CD4-positive, alpha-beta T cell treated with Interleukin-17A for 4 hours (primary cell): ENCODE measurements at places on chromosomes 6 and 20.

- no peak for DNase-seq
Measured at GRCh38 chr6:80463197-80463596, 356.7 kb downstream of the BCKDHB start.

DNA sequence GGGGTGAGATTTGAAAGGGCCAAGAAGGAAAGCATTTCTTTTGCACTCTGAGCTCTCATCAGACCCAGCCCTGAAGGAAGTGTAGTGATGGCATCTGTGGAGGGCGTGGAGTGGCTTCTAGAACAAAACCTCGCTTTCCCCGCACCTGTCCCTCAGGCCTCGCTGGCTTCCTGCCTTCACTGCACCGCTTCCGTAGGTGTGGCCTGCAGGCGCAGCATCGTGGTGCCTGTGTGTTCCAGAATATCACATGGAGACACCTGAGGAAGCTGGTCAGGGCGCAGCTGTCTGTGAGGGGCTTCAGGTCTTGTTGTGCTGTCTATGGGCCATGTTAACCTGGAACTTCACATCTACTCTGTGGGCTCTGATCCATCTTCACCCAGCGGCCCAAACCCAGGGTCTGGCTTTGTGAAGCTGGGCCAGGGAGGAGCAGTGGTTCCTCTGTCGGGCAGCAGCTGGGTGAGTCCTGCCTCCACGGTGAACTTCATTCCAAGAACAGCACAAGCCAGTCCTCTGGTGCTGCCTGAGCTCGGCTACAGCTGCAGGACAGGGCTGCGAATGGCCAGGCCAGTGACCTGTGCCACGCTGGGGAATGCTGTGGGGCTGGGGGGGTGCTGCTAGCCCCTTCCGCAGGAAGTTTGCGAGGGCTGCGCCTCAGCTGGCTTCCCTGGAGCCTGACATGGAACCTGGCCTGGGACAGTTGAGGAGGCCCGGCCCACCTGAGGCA lies 40.9 kb downstream of the DSTN start:
- DNase-seq, result peak; percentile 79

- no peak for DNase-seq
Measured at GRCh38 chr20:1906361-1907051, 11.3 kb downstream of the SIRPA start.

DNA sequence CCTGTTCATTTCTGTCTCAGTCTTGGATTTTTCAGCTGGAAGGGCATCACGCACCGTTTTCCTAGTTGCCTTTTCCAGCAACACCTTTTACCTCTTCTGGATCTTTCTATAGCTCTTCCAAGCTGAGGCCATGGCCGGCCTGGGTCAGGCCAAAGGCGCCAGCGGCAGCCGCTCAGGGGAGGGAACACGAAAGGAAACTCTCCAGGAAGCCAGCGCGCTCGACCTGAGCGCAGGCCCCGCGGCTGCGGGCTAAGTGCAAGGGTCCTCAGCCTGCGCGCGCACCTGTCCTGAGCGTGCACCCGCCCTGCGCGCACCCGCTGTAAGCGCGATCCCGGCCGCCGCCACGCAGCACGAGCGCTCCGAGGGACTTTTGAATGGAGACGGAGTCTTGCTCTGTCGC lies 43.8 kb upstream of the TMEM181 start:
- DNase-seq, result no peak

- DNase-seq, result no peak
Measured at GRCh38 chr6:34143196-34143883, 2.5 kb downstream of the GRM4 start.

- peak; percentile 37 for DNase-seq
Measured at GRCh38 chr6:154606457-154606856, 96.0 kb upstream of the CNKSR3 start.

DNA sequence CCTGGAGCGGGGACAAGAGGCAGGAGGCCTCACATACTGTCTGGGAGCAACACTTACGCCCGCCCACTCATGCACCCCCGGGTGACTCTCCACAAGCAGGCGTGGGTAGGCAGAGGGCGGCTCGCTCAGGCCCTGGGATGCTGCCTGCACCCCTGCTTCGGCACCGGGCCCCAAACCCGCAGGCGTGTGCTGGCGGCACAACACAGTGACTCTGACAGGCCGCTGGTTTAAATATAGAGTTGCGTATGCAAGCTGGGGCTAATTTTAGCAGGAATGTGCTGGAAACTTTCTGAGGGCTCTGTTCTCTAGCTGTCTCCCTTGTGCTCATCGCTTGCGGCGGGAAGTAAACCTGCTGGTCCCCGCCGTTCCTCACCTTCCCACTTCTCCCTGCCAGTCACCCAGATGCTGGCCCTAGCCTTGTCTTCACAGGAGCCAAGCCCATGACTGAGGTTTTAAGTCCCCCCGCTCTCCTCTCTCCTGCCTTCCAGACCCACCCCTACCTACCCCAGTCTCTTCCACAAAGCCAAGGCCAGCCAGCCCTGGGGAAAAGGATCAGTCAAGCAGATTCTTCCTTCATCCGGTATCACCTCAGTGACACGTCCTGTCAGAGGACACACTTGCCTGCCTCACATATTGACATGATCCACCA lies 94.5 kb upstream of the FOXP4 start:
- no peak for DNase-seq

DNA sequence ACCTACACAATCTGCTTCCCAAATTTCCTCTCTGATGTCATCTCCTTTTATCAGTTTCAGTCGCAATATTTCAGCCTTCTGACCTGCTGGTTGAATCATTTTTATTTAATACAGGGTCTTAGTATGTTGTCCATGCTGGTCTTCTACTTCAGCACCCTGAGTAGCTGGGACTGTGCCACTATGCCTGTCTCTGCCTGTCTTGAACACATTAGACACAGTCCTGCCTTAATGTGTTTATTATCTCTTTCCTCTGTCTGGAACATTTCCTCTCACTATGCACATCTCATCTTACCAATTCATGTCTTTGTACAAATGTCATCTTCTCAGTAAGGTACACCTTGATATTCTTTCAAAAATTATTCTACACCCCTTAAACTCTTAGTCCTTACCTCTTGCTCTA lies 106.5 kb downstream of the THEMIS start:
- peak; percentile 40 for DNase-seq

GRCh38 chr20:17838921-17839320 lies 129.7 kb downstream of the SNX5 start:
- DNase-seq, result no peak

GRCh38 chr6:34549026-34549803 lies 6.9 kb downstream of the SPDEF start:
- DNase-seq, result no peak

DNA sequence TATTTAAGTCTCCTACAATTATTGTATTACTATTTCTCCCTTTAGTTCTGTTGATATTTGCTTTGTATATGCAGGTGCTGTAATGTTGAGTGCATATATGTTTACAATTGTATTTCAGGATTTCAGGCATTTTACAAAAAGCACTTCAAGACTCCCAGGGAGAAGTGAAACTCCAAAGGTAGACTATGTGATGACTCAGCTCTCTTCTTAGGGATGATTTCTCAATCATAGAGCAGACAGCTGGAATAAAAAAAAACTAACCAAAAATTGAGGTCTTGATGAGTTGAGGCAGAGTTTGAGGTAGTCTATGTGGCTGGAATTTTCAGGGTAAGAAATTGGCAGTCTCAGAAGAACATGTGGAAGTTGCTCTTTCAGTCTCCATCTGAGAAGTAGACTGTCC lies 786.1 kb downstream of the TFAP2A start:
- DNase-seq, result no peak

DNA sequence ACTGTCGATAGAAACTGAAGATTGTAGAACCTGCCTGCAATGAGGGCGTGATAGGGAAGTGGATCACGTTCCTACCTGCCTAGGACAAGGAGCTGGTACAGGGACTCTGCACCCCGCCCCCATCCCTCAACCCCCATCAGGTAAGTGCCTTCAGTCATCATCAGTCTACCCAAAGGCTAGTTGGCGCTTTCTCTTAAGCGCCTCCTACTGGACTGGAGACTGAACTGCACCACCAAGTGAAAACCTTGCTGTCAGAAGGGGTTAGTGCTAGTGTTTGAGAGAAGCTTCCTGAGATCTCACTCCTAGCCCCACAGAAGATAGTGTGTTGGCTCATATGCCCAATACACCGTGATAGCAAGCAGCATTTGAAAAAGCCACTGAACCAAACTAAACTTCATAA lies 706.5 kb upstream of the MAN1A1 start:
- no peak for DNase-seq

DNA sequence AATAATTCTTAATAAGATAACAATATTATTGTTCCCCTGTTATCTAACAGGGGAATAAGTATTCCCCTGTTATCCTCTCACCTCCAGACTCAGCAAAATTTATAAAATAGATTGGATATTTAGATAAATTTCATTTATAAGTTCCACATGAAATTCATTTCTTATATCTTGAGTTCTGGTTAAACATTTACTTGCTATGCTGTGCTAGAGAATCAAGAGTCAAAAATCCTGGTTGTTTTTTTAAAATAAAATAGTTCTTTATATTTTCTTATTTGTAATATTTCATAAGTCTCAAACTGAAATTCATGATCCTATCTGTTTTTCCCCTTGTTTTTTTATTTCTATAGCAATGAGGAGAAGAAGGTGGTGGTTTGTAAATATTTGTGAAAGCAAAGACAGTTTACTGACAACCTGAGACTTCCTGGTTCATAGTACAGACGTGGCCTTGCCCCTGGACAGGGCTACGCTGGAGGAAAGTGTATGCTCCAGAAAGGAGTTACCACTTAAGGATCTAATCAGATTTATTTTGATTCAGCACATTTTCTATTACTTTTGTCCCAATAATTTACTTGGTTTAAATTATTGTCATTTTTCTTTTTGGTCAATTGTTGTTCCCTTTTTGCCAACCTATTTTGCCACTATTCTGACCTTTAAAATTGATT lies 37.8 kb upstream of the MARCKS start:
- DNase-seq, result no peak

- no peak for DNase-seq
Measured at GRCh38 chr20:63982937-63983336, 2.0 kb downstream of the PRPF6 start.

DNA sequence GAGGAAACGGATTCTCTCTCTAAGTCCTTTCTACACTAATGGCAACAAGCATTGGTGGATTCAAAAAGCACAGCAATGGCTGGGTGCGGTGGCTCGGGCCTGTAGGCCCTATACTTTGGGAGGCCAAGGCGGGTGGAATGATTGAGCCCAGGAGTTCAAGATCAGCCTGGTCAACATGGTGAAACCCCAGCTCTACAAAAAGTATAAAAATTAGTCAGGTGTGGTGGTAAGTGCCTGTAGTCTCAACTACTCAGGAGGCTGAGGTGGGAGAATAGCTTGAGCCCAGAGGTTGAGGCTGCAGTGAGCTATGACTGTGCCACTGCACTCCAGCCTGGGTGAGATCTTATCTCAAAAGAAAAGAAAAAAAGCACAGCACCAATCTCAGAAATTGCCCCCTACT lies 19.3 kb downstream of the PAQR8 start:
- DNase-seq, result no peak

- DNase-seq, result no peak
Measured at GRCh38 chr6:137490006-137490905, 3.9 kb downstream of the OLIG3 start.

DNA sequence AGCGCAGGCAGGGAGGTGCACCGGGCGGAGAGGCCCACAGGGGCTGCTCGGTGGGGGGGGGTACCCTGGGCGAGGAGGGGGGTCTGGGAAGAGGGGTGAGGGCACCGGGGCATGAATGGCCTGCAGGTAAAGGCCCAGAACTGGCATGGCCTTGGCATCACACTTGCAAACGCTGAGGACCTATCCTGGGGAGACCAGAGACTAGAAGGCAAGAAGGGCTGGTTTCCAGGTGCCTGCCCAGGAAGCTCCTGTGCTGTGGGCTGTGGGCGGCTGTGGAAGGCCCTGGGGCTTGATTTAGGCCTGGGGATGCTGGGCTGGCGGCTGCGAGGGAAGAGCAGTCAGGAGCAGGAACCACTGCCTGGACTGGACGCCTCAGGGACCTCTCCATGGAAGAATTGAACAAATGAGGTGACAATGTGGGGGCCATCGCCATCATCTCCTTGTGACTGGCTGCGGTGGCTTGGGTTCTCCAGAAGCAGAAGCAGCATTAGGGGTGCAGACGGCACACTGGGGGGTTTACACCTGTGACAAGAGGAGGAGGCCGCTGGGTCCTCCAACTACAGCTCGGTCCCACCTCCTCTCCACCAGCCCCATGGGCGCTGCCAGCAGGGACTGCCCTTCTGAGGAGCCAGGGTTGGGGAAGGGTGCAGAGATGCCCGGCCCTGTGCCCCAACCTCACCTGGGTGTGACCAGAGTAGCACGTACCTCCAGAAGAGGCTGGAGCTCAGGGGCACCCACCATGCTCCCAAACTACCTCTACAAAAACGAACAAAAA lies 32.1 kb upstream of the IRF4 start:
- DNase-seq, result no peak

GRCh38 chr6:137864812-137865508 lies 2.1 kb upstream of the TNFAIP3 start:
- no peak for DNase-seq

GRCh38 chr6:157951828-157952227 lies 29.8 kb upstream of the SYNJ2 start:
- DNase-seq, result no peak

GRCh38 chr6:148973538-148974208 lies 226.8 kb downstream of the UST start:
- no peak for DNase-seq

- peak; percentile 96 for DNase-seq
Measured at GRCh38 chr6:32984622-32985389, 16.4 kb downstream of the BRD2 start.

DNA sequence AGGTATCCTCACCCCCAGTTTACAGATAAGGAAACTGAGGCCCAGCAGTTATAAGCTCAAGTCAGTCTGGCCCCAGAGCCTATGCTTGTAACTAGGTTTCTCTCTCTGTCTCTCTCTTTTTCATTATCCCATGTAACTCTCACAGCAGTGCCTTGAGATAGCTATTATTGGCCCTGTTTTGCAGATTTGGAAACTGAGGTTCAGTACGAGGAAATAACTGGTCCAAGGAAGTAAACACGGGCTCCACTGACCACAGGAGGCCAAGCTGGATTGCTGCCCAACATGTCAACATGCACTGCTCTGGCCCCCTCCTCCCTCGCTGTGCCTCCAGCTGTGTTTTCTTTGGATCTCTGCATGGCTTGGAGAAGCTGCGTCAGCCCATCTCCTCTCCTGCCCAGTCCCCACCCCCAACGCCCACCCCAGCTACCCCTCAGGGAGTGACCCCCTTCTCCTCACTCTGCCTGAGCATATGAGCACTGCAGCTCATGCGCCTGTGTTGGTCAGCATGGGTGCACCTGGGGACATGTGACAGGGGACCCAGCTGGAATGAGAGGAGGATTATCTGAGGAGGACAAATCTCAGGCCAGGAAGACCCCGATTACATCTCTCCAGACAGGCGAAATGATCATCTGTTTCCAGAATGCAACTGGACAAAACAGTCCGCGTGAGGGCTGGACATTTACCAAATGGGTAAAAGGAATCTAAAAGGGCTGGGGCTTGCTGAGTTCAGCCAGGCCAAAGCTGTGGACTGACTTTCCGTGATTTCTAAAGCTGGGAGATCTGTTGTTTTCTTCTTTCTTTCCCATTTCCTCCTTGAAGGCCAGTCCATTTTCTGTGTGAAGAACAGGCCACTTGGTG lies 7.8 kb upstream of the PLTP start:
- DNase-seq, result no peak

- DNase-seq, result no peak
Measured at GRCh38 chr6:20180935-20181334, 31.3 kb downstream of the MBOAT1 start.
